Bronchial epithelial cell (primary cell): ENCODE measurements at places on chromosomes 13 and 19.

DNA sequence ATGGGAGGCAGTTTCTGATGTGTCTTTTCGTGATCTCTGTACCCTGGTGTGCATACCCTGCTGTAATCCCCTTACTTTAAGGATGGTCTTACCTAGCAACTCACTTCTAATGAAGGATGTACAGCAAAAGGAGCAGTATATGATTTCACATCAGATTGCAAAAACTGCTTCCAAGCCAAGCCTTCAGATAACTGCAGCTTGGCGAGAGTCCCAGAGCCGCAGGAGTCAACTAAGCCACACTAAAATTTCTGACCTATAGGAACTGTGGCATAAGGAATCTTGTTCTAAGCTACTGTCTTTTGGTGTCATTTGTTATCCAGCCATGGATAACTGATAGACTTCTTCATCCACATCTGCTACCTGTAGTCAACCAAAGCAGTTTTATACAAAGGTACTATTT, 496.7 kb downstream of the GPC6 start:
- no peak for DNase-seq

GRCh38 chr13:106500445-106500844, 35.0 kb downstream of the EFNB2 start:
- no peak for DNase-seq

DNA sequence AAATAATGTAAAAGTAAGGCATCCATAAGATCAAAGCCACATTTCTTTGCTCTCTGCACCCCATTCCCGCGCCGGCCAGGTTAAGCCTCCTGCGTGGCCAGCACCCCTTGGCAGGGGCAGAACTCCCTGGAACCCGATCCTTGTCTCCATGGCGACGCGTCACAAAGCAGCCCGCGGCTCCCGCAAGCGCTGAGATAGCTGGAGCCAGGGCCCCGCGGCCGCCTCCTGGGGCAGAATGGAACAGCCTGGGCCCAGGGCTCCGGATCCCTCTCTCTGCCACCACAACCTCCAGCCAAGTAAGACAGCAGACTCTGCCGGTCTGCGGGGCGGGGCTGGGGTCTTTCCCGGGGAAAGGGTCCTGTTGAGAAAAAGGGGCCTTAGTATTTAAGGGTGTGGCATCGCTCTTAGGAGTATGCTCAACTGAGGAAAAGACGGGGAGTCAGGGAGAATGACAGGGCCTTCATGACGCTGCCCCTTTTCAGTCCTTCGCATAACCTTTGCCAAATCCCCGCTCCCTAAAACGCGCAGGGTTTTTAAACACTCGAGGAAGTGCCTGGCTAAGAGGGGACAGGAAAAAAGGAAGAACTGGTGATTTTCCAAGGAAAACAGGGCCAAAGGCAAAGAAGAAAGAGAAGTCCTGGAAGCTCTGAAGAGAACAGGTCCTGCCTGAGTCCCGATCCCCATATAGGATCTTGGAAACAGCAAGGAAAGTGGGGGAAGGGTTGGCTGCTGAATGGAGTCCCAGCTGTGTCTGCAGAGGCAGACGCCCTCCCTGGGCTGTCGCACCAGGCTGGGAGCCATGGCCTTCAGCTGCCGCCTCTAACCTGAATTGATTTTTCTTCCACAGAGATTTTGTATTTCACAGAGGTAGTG, at the start of gene TEX26:
Gene TEX26 (plus strand): TSS at position 176 of the 873 bp plus-strand sequence. CDS start 60 bp downstream, at position 236.
- DNase-seq: no peak

DNA sequence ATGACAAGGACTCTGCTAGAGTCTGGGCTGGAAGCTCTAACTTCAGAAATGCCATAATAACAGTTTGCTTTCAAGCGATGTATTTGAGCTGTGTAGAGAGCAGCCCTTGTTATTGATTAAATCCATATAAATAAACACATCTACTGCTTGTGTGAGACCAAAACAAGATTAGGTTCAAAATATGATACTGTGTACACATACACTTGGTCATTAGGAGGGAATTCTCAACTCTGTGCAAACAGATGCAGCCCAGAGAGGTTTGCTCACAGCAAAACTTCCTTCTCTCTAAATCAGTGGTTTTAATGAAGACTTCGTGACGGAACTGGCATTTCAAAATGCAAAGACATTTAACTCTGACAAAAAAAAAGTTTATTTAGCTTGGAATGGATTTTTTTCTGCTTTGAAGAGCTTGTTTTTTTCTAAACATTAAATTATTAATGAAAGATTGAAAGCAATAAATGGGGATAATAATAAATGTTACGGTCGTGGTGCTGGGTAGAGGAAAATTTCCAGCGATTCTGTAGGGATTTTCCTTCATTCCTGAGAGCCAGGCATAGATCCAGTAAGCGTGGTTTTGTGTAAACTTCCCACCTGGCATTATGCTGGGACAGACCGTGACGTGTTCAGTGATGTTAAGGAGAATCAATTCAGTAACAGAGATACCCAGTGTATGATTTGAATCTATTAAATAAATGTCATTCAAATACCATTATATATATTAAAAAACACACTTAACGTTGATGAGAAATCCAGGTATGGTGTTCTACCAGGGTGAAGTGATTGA, 213.7 kb downstream of the TEX29 start:
- no peak for DNase-seq

GRCh38 chr19:47380559-47380958, 31.4 kb downstream of the DHX34 start:
- DNase-seq: no peak

GRCh38 chr13:54029226-54029625, 1000.6 kb downstream of the OLFM4 start:
- peak; percentile 87 for DNase-seq

- no peak for DNase-seq
Observed at GRCh38 chr19:15015946-15016542, 33.2 kb upstream of the CASP14 start.

GRCh38 chr13:99331881-99332293, 24.7 kb upstream of the GPR183 start:
- peak; percentile 30 for DNase-seq

DNA sequence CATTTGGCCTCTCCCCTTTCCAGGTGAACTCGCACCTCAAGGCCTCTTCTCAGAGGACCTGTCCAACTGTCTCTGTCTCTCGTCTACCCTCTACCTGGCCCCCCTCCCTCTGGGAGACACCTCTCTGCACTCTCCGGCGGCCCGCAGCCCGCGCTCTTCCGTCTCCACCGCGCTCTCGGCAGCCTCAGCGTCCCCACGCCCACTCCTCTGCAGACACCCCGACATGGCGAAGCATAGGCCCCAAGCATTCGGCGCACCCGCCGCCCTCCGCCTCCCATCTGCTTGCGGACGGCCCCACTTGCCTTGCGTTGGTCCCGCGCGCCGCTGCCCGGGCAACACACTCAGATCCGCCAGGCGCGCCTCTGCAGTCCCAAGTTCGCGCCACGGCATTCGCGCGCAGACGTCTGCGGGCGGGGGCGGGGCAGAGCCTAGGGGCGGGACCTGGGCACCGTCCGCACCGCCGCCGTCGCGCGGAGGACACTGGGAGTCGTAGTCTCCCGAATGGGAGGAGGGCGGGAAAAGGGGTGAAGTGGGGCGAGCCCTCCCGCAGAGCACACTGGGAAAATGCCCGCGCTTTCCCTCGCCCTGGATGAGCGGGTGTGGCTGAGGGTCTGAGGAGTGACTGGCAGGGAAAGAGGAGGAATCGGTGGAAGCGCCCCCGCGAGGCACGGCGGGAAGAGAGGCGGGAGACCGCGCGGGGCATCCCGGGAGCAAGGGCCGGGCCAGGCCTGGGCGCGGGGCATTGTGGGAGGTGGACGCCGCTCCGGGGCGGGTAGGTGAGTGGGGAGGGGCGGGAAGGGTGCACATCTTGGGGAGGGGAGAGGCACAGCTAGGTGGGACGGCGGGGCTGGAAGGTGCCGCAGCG, at the start of the genes LIG1 and ZSWIM9:
Gene LIG1 (minus strand): TSS at position 406 of the 865 bp plus-strand sequence. CDS start 4,778 bp downstream, outside the sequence.
Gene ZSWIM9 (plus strand): TSS at position 742 of the 865 bp plus-strand sequence. CDS start 1,123 bp downstream, outside the sequence.
- peak; percentile 84 for DNase-seq

DNA sequence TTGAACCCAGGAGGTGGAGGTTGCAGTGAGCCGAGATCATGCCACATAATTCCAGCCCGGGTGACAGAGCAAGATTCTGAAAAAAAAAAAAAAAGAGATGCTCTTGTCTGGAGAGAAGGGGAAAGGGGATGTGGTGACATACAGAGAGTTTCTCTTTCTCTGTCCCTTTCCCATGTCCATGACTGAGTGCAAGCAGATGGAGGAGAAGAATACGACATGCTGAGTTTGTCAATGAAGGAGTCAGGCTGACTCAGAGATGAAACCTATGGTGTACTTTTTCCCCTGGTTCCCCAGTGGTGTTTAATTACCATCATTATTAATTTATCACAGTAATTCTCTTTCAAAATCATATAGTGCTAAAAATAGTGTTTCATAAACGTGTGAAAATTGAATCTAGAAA, 448.8 kb downstream of the FOXO1 start:
- no peak for DNase-seq

GRCh38 chr19:29645491-29645867, 19.8 kb upstream of the PLEKHF1 start:
- no peak for DNase-seq

- no peak for DNase-seq
Observed at GRCh38 chr19:23868630-23869029, 46.1 kb upstream of the ZNF726 start.

GRCh38 chr19:47651691-47652090, 42.8 kb downstream of the BICRA start:
- DNase-seq: no peak

DNA sequence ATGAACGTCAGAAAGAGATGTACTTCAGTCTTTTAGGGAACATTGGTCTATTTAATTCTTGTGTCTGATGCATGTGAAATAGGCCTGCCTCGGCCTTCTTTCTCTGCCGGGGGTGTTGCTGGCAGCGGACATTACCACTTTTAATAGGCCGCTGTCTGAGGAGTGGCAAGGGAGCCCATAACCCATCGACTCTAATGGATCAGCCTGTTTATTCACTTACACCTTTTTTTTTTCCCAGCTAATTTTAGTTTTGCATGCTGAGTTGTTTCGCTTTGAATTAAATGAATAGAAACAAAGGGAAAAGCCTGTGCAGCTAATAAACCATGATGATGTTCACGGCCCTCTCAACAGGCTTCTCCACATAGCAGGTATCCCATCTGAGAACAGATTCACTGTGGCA, 78.4 kb downstream of the KCTD15 start:
- no peak for DNase-seq

GRCh38 chr19:27824108-27824507, 1388.8 kb downstream of the UQCRFS1 start:
- DNase-seq: no peak

- no peak for DNase-seq
Observed at GRCh38 chr13:96780105-96780504, 214.2 kb downstream of the OXGR1 start.

GRCh38 chr19:4582980-4583842, 23.7 kb upstream of the SEMA6B start:
- DNase-seq: no peak

GRCh38 chr13:103640606-103641005, 574.4 kb upstream of the SLC10A2 start:
- peak; percentile 27 for DNase-seq

GRCh38 chr19:17379221-17379631, 2.1 kb upstream of the PLVAP start:
- no peak for DNase-seq

DNA sequence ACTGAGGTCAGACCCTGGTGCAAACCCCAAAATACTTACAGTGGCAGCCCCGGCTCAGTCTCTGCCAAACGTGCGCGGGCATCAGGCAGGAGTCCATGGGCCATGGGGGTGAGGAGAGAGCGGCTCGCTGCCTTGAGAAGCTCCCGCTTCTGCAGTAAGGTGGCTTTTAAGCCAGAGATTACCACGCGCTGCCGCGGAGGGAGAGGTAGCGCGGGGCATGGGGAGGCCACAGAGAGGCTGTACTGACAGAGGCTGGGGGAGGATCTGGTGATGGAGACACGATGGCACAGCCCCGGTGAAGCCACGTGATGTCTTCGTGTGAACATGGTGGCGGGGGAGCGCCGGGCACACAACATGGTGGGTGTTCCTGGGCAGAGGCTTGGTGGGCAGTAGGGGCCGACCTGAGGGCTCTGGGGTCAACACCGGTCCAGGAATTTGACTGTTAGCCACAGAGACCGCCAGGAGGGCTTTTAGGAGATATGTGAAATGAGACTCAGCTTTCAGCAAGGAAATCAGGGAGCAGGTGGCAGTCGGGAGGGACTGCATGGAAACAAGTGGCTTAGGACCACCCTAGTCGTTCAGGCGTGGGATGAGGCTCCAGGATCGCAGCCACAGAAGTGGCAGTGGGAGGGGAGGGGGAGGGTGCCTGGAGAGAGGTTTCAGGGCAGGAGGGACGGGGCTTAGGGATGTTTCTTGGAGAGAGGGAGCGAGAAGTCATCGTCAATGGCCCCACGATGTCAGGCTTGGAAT, 24.1 kb downstream of the MCF2L start:
- DNase-seq: no peak

GRCh38 chr19:3554254-3555083, 2.9 kb downstream of the MFSD12 start:
- DNase-seq: no peak

GRCh38 chr13:33937373-33938098, 119.6 kb downstream of the RFC3 start:
- DNase-seq: no peak

GRCh38 chr19:18190278-18190677, 2.7 kb upstream of the MPV17L2 start:
- no peak for DNase-seq

DNA sequence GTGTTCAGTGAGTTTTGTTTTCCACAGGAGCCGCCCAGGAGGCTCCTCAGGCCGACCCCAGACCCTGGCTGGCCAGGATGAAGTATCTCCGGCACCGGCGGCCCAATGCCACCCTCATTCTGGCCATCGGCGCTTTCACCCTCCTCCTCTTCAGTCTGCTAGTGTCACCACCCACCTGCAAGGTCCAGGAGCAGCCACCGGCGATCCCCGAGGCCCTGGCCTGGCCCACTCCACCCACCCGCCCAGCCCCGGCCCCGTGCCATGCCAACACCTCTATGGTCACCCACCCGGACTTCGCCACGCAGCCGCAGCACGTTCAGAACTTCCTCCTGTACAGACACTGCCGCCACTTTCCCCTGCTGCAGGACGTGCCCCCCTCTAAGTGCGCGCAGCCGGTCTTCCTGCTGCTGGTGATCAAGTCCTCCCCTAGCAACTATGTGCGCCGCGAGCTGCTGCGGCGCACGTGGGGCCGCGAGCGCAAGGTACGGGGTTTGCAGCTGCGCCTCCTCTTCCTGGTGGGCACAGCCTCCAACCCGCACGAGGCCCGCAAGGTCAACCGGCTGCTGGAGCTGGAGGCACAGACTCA, 12.9 kb downstream of the B3GNT3 start:
- no peak for DNase-seq

DNA sequence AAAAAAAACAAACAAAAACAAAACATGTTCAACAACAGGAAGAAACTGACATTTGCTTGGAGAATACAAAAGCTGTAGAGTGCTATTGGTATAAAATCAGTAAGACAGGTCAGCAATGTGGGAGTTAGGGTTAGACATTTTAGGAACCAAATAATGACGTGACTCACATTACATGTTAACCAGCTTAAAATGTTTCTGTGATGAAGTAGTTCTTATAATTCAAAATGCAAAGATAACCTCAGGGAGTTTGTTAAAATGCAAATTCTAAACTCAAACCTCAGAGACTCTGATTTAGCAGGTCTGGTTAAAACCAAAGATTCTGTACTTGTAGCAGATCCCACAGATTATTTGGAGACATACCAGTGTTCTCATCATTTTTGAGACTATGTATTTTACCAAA, 549.4 kb upstream of the SLITRK1 start:
- no peak for DNase-seq
